Fibroblast of the aortic adventitia (primary cell): ENCODE measurements at places on chromosomes 4 and X. TPM values are rescaled to one million over a fixed set of nuclear protein-coding genes. Genes with fewer than 3 reads are reported as not detected.

GRCh38 chrX:154135458-154136229, 8.4 kb upstream of the OPN1LW start:
- DNase-seq = no peak

GRCh38 chr4:16819652-16820051, 78.8 kb downstream of the LDB2 start:
- DNase-seq = no peak

GRCh38 chrX:135015523-135016245, 6.7 kb downstream of the RTL8B start:
- no peak for DNase-seq

GRCh38 chr4:86356425-86357210, 3.2 kb downstream of the MAPK10 start:
- no peak for DNase-seq

DNA sequence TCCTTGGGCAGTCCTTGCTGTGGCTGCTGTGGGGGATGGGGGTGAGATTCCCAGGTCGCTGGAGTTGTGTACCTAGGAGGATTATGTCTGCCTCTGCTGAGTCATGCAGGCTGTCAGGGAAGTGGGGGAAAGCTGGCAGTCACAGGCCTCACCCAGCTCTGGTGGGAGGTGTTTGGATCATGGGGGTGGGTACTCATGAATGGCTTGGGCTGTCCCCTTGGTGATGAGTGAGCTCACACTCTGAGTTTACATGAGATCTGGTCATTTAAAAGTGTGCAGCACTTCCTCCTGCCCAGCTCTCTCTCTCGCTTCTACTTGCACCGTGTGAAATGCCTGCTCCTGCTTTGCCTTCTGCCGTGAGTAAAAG, 24.6 kb upstream of the PDLIM3 start:
- DNase-seq = peak; percentile 27

GRCh38 chr4:110533940-110534339, 58.0 kb downstream of the ENPEP start:
- peak; percentile 95 for DNase-seq

GRCh38 chr4:20532116-20532790, 168.0 kb upstream of the PACRGL start:
- DNase-seq = no peak

GRCh38 chrX:23493941-23494374, 159.3 kb downstream of the PTCHD1 start:
- DNase-seq = no peak

- DNase-seq = no peak
Observed at GRCh38 chrX:13345438-13345837, 25.6 kb upstream of the ATXN3L start.

- peak; percentile 62 for DNase-seq
Observed at GRCh38 chrX:134377537-134377936, 82.4 kb upstream of the HPRT1 start.

SPIN4 gene
- total RNA-seq = 3.1 and 13.3 TPM in 2 replicates

CYP2U1 gene
- 17.3 and 29.3 TPM in 2 replicates for total RNA-seq

MAMLD1 gene
- total RNA-seq = 0.49 and 1.9 TPM in 2 replicates

PKD2 gene
- 66.6 and 197 TPM in 2 replicates for total RNA-seq

PPEF1 gene
- total RNA-seq = not detected in 2 replicates

CCDC110 gene
- 4.2 and 5.4 TPM in 2 replicates for total RNA-seq

ADGRL3 gene
- under 0.01 and 7.9 TPM in 2 replicates for total RNA-seq
